ENCODE measurements at places on chromosomes 11 and 22.

DNA sequence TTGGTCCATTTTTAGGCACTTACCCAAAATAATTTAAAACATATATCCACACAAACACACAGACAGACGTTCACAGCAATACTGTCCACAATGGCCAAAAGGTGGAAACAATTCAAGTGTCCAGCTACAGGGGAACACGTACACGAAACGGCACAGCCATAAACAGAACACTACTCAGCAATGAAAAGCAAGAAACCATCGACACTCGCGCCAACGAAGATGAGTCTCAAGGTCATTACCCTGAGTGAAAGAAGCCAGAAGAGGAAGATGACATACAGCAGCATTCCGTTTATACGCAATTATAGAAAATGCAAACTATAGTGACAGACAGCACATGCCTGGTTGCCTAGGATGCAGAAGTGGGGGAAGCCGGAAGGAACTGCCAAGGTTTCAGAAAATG, 13.4 kb upstream of the COMT start:
- DNase-seq = no peak

- no peak for DNase-seq
Observed at GRCh38 chr22:50628543-50629134, 687 bp upstream of the ARSA start.

DNA sequence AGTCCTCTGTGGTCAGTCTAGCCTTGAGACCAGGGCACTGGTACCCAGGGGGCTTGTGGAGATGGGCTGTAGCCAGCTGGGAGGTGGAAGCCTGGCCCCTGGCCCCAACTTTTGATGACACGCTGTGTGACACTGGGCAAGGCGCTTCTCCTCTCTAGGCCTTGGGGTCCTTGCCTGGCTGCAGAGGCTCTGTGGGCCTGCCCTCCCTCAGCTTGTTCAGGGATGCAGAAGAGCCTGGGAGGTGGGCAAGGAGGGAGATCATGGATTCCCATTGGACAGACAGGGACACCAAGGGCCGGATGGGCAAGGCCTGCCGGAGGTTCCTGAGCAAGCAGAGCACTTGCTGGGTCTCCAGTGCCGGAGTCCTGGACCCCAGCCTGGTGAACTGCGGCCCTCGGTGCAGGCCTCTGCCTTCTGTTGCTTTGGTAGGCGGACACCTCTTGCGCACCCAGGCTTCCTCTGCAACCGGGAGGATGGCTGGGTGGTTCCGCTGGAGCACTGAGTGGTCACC, 1.3 kb upstream of the PPP2R5B start:
- no peak for DNase-seq

DNA sequence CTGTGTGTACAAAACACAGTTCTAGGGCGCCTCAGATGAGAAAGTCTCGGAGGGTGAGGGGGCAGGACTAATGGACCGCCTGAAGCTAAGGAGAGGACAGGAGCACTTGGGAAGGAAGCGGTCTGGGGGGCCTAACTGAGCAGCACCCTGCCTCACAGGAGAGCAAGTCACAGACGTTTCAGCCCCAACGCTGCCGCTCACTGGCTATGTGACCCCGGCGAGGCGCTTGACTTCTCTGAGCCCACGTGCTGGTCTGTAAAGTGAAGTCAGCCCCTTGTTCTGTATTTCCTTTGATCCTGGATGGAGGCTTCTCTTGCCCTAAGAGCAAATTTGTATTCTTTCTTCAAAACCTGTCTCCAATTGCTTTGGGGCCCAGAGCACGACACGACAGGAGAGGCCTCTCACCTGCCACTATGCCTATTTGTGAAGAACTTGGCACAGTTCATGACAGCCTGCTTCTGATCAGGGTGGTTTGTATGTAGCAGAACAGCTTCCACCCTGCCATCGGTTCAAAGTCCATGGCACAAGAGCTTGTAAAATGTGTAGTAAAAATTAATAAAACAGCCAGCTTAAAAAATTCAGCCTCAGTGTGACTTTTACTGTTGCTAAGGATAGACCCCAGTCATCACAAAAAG, 59.1 kb downstream of the WNT11 start:
- no peak for DNase-seq

DNA sequence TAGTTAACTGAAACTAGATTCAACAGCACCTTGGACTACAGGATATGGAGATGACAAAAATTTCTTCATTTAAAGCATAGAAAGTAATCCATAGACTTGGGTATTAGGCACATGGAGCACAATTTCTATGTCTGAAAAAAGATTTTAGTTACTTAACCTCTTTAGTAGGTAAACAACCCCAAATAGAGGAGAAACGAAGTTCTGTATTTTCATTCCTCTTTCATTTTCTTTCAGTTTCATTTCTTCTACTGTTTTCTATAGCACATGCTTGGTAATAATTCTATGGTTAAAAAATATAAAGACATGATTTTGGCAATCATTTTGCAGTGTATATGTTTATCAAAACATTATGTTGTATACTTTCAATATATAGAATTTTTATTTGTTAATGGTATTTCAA, 99.5 kb downstream of the CASP12 start:
- no peak for DNase-seq

DNA sequence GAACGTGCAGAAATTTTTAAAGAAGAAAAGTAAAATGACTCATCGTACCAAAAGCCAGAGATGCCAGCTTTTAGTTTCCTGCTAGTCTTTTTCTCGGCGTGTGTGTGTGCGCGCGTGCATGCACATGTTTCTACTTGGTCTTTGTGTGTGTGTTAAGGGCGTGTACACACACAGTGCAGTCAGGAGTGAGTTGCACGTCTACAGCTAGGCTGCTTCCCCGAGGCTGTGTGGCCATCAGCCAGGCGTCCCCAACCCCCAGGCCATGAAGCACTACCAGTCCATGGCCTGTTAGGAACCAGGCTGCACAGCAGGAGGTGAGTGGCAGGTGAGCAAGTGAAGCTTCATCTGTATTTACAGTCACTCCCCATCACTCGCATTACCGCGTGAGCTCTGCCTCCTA, 36.4 kb downstream of the KCNQ1 start:
- DNase-seq = no peak

DNA sequence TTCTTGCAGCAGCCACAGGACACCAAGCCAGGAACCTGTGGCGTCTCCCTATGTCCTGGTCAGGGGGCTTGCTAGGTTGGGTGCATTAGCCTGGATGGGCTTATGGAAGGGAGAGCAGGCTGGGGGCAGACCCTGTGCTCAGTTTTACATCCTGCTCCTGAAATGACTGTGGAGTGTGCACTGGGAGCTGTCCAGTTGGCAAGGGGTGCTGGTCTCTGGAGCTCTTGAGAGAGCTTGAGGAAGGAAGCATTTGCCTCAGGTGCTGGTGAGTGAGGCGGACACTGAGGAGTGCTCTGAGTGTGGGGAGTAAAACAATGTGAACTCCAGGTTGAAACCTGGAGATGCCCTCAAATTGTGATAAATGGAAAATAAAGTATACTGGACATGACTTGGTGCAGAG, 3.4 kb downstream of the SCGB1D4 start:
- DNase-seq = no peak

GRCh38 chr11:109892321-109892794, 200.8 kb upstream of the ZC3H12C start:
- DNase-seq = no peak

DNA sequence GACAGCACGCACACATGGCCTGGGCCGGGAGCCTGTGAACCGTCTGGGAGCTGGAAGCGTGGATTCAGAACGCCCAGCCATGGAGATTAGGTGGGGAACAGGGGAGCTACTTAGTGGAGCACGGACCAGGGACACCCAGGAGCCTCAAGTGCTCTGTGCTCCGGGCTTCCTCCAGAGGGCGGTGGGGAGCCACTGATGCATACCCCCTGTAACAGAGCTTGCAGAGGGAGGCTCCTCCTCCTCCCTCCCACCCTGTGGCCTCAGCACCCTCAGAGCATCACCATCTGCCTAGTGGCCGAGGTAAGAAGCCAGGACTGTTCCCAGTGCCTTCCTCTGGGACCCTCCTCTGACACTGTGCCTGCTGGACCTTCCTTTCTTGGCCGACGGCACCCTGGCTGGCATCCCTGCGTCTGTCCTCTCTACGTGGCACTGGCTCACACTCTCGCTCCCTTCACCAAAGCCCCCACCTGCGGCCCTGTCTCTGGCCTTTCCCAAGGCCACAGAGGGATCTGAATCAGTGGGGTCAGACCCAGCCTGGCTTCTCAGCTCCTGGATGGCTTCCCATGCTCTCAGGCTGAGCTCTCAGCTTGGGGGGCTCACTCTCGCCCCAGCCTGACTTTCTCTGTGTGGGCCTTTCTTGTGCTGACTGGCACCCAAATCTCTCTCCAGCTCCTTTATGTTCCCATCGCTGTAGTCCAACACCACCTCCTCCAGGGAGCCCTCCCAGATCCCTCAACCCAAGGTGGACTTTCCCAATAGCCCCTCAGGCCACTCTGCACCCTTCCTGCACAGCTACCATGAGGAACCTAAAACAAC, 780.9 kb downstream of the BRD1 start:
- DNase-seq = no peak

All from stimulated activated CD4-positive, alpha-beta T cell treated with anti-CD3 and anti-CD28 coated beads, TNF-alpha, amount 100 ng/mL, for 4 hours (primary cell).